Activated naive CD4-positive, alpha-beta T cell treated with anti-CD3 and anti-CD28 coated beads, Interleukin-2, amount 50 U/mL, for 72 hours (primary cell): ENCODE measurements at places on chromosomes 3 and 15. TPM values are rescaled to one million over a fixed set of nuclear protein-coding genes. Genes with fewer than 3 reads are reported as not detected.

DNA sequence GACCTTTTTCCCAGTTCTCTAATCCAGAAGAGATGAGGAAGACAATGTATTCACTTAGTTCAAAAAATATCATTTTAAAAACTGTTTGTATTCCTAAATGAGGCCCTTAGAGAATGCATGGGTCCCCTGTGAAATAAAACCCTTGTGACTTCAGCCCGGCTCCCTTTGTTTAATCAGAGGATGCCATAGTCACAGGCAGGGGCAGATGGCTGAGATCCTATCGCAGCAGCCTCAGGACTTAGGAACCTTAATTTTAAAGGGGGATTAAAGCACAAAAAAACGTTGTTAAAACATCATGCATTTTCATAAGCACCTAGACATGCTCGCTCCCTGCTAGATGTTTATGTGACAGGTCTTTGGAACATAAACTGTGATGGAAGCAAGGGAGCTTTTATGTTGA is 176.6 kb downstream of the IL20RB start:
- DNase-seq: no peak

DNA sequence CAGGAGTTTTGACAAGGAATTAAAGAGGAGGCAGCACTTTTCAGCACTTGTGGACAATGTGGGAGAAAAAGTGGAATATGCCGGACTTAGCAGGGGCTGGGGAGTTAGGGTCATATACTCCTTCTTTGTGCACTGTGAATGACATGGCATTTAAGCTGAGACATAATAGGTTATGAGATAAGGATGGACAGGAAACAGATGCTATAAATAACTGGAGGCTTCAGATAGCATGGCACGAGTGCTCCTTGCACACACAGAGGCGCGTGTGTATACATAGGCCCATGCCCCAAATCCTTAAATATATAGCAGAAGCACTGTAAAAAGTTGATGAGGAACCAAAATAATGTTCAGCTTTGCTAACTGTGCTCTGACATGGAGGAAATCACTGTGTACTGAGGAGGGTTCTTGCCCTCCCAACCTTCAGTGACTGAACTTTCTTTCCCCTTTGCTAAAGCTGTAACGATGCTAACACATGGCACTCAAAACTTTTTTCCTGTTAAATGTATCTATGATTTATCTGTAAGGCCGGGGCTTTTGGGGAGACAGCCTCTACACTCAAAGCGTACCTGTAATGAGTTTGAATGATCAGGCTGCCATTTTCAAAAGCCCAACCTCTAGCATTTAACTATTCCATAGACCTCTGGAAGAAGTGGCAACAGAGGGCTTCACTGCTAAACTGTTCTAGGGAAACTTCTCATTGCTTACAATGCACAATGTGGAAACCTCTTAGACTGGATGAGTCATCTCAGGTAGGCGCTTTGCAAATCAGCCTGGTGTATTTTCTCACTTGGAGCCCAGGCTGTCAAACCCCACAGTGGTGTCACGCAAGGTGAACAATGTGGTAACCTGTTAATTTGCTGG is 784.6 kb downstream of the NR2F2 start:
- DNase-seq: no peak

GRCh38 chr3:70383360-70383831 is 71.0 kb upstream of the MDFIC2 start:
- no peak for DNase-seq

- no peak for DNase-seq
Observed at GRCh38 chr3:96931119-96931862, 116.9 kb downstream of the EPHA6 start.

DNA sequence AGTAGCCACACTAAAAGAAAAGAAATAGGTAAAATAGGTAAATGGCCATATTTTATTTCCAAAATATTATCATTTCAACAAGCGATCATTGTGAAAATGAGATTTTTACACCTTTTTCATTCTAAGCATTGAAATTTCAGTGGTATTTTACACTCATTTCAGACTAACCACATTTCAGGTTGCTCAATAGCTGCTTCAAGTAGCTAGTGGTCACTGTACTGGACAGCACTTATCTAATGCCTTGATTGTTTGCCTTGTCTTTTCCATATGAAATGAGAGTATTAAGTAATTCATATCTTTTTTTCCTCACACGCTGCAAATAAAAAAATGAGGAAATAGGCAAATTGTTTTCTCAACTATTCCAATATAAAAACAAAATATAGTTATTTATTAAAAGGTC is 332.8 kb downstream of the NLGN1 start:
- DNase-seq: no peak

DNA sequence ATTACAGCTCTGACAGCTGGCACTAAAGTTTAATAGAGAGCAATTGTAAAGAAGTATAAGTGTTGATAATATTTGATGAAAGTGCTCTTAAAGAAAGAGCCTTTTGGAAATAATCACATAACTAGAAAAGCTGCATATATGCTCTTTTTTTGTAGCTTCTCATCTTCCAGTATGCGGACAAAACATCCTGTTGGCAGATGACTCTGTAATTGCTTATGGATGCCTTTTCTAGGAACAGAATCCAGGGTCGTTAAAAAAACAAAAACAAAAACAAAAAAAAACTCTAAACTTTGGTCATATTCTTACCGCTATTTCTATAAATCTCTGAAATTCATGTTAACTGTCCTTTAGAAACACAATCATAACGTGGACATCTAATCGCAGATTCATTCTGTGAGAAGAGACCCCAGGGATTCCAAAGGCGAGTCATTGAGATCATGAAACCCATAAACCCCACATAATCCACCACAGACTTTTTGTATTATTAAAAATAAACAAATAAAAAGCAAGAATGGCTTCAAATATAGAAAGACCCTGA is 109.8 kb downstream of the EPHA3 start:
- DNase-seq: no peak

DNA sequence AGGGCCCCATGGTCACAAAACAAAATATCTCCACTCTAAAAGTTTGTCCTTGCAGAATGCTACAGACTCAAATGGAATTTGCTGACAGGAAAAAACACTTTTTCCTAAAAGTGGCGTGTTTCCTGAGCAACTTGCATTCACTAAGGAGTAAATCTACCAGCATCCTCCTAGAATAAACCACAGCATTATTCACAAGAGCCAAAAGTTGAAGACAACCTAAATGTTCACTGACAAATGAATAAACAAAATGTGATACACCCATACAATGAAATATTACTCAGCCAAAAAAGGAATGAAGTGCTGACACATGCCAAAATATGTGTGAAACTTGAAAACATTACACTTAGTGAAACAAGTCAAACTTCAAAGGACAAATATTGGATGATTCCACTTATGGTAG is 28.9 kb downstream of the ITGB5 start:
- no peak for DNase-seq

The CCR1 gene
- not detected for total RNA-seq

The CIB1 gene
- total RNA-seq: 150 TPM

- peak; percentile 13 for DNase-seq
Observed at GRCh38 chr3:142180761-142181362, 31.5 kb upstream of the TFDP2 start.

DNA sequence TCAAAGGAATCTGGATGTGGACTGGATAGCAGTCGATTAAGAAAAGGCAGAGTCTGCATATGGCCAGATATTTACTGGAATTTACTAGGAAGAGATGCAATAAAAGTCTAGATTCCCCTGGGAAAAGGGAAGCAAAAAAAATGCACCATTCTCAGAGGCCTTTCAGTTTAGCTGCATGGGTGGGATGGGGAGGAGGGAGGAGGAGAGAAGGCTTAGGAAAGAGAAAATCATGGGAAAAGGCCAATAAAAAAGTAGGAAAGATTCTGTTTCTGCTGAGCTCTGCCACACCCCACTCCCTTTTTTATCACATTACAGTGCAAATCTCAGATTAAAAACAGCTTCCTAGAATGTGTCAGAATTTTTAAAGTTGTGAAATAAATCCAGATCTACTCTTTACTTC is 103.6 kb downstream of the ADAMTS9 start:
- no peak for DNase-seq

DNA sequence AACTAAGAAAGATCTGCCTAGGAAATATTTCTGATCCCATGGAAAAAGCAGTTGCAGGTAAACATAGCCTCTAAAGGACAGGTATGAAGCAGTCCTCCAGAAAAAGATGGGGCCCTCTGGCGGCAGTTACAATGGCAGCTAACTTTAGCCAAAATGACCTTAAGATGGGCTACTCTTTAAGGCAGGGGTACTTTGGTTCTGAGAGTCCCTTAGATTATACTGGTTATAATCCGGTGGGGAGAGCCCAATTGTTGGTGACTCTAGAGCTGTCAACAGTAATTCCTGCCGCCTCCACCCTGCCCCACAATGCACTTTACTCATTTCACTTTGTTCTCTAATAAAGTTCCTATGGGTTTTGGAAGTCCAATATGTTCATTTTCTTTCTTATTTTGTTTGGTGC is 412.8 kb upstream of the WNT5A start:
- no peak for DNase-seq

GRCh38 chr3:156547637-156548036 is 7.3 kb downstream of the SSR3 start:
- no peak for DNase-seq

- DNase-seq: no peak
Observed at GRCh38 chr3:158091531-158091930, 14.7 kb downstream of the SHOX2 start.

DNA sequence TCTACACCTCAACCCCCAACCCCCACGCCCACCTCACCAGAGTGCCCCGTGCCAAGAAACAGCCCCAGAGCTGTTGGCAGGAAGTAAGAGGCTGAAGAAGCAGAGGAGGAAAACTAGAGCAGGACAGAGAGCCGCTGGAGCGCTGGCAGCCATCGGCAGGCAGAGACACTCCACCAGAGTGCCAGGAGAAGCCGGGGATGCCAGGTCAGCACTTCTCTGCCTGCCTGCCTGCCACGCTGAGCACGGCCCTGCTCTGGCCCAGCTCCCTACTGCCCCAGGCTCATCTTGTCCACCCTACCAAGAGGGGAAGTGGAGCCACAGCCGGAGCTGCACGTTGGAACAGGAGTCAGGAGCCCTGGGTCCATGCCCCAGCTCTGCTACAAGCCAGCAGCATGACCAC is 29.7 kb downstream of the CACNA2D2 start:
- DNase-seq: no peak

- DNase-seq: no peak
Observed at GRCh38 chr15:90531147-90531546, 1.4 kb downstream of the CRTC3 start.
